ENCODE measurements at places on chromosomes 2 and 18.

GRCh38 chr2:54636415-54637139 lies 86.9 kb upstream of the EML6 start:
- no peak for DNase-seq

GRCh38 chr2:23564615-23564960 lies 179.6 kb downstream of the KLHL29 start:
- no peak for DNase-seq

GRCh38 chr2:121858847-121859246 lies 103.4 kb downstream of the TSN start:
- DNase-seq: no peak

GRCh38 chr18:77061281-77061945 lies 71.2 kb downstream of the MBP start:
- no peak for DNase-seq

- DNase-seq: no peak
Observed at GRCh38 chr2:196241175-196241574, 69.8 kb upstream of the STK17B start.

GRCh38 chr18:47035156-47035671 lies at the start of gene ELOA2:
ELOA2 (minus strand) TSS chr18:47035621; CDS start chr18:47035264, 357 bp downstream.
- no peak for DNase-seq

DNA sequence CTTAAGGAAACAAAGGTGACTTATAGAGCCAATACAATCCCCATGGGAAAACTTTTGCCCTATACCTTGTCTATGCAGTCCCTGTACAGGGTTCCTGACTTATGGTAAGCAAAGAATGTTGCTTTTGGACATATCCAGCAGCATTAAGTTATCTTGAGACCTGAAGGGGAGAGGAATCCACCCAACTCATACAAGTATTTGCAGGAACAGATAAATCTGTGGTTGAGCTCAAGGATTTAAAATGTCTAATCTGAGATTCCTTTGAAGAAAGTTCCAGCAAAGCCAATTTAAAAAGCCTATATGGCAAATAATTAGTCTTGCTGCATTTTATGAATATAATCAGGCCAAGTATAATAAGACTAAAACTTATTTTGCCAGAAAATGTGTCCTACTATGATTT lies 739.5 kb upstream of the CDH2 start:
- no peak for DNase-seq

- no peak for DNase-seq
Observed at GRCh38 chr2:159116922-159117321, 148.5 kb downstream of the TANC1 start.

DNA sequence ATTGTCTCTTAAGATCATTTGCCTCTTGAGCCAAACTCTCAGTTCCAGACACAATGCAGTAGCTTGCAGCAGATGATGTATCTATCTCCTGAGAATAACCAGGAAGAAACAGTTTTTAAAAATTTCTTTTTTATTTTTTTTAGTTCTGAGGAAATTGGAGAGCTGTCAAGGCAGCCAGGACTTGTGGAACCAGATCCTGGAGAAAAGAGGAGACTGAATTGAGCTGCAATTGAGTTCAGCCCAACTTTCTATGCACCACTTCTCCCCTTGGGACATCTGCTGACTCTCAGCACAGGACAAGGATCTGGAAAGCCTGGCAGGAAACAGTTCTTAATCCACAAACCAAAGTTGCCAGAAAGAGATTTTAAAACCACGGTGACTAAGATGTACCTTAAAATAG lies 13.5 kb upstream of the CSRNP3 start:
- no peak for DNase-seq

- DNase-seq: no peak
Observed at GRCh38 chr2:133774654-133775015, 206.4 kb upstream of the NCKAP5 start.

- no peak for DNase-seq
Observed at GRCh38 chr2:102010902-102011301, 19.1 kb downstream of the IL1R2 start.

GRCh38 chr2:98479959-98480524 lies 35.4 kb downstream of the INPP4A start:
- no peak for DNase-seq

DNA sequence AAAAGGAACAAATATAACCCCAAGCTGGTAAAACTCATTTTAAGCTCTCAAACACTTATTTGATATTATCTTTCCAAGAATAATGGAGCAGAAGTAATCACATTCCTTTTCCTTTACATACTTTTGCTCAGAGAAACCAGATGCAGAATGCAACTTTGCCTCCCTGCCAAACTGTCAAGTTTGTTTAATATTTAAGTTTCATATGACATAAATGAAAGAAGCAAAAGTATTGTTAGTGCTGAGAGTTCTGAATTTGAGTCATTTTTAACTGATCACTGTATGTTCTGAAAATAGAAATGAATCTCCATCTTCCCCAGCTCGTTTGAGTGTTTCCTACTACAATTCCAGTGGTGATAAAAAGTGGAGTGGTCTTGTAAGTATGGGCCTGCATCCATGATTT lies 423.4 kb downstream of the PID1 start:
- no peak for DNase-seq

DNA sequence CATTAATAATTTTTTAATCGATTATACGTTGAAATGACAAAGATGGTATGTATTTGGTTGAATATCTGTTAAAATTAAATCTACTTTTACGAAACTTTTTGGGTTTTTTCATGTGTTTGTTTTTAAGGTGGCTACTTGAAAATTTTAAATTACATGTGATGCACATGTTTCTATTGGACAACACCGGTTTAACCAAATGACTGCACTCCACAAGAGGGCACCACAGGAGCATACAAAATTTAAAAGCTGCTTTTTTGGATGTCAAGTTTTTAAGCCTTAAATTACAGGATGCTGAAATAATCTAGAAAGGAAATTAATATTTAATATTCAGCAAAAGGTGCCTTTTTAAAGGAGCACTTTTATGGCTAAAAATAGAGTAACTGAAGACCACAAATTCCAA lies 98.7 kb downstream of the ACVR1 start:
- no peak for DNase-seq
